ENCODE measurements at places on chromosomes 7 and 10.

DNA sequence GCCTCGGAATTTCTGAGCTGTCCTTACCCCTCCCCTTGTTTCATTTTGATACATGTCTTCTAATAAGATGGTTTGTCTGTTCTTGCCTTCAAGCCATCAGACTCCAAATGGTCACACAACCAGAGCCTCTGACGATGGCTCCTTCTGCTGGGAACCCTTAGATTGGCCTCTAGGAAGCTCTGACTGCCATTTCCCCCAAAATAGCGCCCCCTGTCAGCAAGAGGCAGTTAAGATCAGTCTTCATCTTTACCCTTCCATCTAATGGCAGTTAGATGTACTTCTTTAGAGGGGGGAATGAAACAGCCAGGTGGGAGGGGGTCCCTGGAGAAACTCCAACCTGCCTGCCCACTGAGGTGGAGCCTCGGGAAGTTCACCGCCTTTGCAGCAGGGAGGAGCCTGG, 85.8 kb upstream of the GPR22 start:
- DNase-seq: no peak

DNA sequence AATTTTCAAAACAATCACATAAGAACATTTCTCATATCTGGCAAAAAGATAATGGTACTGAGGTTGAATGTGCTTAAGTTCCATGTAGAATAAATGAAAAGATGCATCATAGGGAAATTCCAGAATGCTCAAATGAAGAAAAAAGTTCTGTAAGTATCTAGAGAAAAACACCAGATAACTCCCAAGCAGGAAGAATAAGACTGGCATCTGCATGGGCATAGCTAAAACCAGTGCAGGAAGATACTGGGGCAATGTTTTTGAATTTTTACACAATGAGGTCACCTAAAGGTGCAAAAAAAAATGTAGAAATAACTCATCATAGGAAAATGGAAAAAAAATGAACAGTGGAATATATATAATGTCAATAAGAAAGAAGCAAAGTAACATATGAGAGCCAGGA, 275.2 kb downstream of the BAMBI start:
- no peak for DNase-seq

- no peak for DNase-seq
Measured at GRCh38 chr7:92282930-92283329, 37.2 kb downstream of the ANKIB1 start.

- no peak for DNase-seq
Measured at GRCh38 chr10:3871424-3871996, 86.5 kb upstream of the KLF6 start.

DNA sequence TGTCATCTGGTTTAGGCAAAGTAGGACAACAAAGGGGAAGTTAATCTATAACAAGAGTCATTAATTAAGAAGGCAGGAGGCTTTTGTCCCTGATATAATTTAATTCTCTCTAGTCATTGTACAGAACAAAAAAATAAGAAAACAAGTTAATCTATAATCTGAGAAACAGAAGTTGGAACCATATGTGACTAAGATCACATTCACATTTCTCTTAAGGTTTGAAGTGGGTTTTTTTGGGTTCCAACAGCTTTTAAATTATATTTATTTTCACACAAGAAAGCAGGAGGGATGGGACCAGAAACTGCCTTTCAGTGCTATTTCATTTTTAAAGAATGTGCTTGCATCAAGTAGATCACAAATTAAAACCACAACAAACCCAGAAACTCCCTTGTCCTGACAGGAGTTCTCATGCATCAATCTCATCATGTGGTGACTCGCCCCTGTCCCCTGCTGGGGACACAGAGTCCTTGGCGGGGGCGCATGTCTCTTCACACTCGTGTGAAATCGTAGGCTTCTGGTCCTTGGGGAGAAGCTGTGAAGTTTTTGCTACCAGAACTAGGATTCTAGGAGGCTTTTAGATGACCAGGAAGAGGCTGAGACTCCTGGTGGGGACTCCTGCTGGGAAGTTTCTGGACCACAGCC, 10.1 kb upstream of the OPN4 start:
- peak; percentile 1 for DNase-seq

DNA sequence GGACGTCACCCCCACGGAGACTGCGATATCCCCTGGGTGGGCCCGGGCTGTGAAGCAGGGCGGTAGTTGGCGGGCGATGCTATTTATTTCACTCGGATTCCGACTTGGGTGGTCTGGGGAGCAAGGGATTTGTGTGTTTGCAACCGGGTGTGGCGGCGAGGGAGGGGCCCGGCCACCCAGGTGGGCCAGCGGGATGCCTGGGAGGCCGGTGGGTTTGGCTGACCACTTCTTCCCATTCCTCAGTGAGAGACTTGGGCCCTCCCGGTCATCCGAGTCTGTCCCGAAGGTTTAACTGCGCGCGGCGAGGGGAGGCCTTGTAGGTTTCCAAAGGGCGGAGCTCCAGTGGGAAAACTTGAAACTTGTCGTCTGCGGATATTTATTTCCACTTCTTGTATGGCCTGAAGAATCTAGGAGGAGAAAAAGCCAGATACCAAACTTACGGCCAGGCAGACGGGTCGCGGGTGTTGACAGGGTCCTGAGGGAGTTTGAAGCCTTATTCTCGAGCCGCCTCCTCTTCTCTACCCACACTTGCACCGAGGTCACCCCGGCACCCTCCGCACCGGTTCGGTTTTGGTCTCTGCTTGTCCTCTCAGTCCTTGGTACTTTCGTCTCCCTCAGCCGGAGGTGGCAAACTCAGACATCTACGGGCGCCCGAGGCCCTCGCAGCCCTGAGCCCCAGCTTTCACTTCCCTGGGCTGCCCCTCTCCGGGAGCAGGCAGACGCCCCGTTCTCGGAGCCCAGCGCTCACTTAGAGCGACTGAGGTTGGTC, 17.9 kb downstream of the ZNF316 start:
- DNase-seq: no peak

DNA sequence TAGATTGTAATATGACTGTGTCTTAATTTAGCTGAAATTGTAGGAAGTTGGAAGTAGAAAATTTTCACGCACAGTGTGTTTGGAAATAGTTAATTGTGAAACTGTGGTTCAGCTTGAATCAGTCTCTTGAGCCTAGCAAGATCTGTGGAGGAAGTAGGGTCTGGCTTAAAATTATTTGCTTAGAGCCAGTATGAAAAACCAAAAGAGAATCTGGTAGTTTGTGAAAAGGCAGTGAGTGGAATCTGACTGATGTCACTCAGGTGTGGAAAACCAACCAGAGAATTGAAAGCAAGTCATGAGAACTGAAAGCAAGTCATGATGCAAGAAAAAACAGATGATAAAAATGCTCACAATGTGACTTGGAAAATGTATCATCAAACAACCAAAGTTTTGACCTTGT, 11.5 kb downstream of the LIPJ start:
- peak; percentile 87 for DNase-seq

DNA sequence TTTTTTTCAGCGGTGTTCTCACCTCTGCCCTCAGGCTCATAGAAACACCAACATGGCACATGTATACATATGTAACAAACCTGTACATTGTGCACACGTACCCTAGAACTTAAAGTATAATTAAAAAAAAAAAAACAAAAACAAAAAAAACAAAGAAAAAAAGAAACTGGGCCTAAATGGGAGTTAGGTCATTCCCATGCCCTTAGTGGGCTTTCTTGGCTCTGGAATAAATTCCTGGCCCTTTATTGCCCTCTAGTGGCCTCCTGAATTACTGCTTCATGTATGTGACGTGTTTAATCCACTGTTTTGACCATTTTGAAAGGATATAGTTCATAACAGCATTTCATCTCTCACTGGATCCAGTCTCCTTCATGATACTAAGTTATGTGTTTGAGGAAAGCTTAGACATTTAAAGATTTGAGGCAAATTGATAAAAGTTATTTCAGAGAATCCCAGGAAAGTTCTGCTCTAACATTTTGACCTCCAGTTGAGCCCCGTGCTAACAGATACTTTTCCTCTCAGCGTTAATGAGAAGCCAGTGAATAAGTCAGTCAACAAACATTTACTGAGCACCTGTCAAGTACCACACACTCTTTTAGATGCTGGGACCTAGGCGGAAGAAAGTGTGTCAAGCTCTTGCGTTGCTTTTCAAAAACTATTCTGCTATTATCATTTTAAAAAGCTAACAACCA, 54.7 kb upstream of the SYPL1 start:
- DNase-seq: peak; percentile 82

GRCh38 chr7:46424934-46425333, 503.9 kb upstream of the IGFBP3 start:
- no peak for DNase-seq

DNA sequence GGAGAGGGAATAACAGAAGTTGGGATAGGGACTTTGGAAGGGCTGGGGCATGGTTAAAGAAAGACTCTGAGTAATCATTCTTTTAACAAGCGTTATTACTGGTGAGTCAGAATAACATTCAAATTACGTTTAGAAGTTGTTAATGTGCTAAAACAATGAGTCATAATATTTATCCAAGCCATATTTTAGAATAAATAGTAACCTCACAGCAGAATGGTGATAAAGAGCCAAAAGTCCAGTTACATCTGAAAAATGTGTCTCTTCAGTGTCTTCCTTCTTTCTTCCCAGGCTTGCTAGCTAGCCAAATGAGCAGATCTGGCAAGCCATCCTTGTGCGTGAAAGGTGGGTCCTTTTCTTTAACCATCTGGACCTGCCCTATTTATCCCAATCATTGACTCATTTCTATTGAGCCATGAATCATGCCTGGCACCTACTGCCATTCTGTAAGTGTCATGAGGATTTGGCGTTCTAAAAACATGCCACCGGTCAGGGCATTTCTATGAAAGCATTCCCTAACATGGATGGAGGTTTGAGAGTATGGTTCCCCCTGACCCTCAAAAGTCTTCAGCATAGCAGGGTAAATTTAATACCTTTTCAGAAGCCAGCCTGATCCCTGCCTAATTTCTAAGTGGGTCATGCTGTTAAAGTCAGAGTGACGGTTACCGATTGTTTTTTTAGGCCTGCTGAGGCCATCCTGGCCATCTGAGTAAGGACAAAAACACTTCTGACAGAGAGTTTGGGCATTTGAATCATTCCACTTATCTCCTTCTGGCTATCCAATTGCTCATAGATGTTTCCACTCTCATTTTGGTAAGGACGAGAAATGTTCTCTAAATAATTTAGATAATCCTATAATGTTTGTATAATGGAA, 26.9 kb downstream of the MYPN start:
- no peak for DNase-seq

DNA sequence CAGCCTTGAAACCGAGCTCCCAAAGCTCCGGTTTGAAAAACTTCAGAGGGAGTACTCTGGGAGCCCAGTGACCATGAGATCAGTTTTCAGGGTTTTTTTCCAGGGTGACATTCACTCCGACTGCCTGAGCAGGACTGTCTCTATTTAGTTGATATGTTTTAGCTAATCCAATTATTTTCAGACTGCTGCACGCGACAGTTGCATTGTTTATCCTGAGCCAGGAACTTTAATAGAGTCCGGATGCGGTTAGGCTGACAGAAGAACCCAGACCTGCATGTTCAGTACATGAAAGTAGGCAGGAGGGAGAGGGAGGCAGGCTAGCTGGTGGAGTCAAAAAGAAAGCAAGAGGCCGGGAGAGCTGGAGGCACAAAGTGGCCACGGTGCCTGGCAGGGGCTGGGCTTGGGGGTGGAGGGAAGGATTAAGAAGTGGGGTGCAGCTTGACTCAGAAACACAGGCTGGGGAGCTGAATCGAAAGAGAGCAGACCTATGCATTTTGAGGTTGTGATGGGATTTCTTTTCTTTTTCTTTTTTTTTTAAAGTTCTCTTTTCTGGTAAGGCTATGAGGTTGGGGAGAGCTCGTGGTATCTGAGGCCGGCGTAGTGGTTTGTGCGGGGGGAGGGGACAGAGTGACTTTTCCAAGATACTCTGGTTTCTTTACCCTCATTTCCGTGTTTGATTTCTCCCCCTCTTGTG, 5.7 kb downstream of the GATA3 start:
- DNase-seq: no peak

DNA sequence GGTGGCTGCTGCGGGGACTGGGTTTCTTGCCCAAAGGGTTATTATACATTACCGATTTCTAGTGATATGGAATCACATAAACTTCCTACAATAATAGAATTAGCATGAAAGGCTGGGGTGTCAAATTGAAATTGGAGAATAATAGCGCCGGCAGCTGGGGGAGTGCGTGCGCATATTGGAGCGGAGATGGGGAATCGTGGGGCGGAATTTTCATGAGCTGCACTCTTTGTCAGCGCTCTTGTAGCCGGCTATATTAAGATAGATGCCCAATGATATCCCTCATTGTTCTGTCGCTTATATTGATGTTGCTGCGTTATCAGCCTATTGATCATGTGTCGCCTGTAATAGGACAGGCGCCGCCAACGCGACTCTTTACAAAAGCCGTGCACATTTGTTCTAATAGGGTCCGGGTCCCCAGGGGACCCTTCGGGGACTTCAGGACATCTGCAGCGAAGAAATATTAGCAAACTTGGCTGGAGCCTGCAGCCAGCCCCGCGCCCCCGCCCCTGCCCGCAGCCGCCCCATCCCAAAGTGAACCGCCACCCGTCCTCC, 5.1 kb downstream of the UNCX start:
- DNase-seq: no peak

GRCh38 chr7:158865462-158865922, 9.1 kb downstream of the DYNC2I1 start:
- DNase-seq: no peak

All from suppressor macrophage treated with lipopolysaccharide for 4 hours (primary cell).